GM18507 (cell line): ENCODE measurements at places on chromosomes 1 and 21.

DNA sequence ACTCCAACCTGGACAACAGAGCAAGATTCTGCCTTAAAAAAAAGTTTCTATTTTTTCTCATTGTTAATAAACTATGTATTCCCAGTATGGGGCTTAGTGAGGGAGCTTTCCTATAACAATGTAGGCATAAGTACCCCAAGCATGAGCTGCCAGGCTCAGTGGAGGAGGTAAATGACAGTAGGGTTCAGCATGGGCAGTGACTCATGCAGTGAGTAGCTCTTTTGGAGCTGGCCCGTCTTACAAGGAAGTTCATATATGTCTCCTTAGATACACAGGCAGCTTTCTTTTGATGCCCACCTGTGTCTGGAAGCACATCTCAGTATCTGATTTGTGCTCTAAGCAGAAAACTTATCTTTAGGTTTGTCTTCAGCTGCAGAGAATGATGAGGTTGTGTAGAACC, 57.9 kb downstream of the ZNF678 start:
- DNase-seq: no peak

GRCh38 chr21:39066829-39067780, 116.1 kb downstream of the PSMG1 start:
- no peak for DNase-seq

DNA sequence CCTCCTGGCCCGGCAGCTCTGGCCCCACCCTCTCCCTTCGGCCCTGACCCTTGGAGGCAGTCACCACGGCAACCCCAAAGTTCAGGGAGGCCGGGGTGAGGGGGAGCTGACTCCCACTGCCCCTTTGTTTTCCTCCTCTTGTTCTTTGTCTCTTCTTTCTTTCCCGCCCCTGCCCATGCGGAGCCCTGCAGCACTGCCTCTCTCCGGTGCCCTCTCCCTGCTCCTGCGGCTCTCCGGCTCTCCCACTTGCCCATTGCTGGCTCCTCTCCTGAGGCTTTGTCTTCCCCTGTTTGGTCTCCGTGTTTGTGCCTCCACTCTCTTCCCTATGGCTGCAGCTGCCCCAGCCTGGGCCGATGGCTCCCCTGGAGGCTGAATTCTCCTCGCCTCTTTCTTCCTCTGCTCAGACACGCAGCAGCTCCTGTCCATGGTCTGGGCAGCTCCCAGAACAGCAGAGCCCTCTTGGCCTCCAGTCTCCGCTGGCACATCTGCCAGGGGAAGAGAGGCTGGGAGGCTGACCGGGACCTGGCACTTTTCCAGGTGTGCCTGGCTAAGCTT, 5.8 kb downstream of the CELSR2 start:
- DNase-seq: no peak

DNA sequence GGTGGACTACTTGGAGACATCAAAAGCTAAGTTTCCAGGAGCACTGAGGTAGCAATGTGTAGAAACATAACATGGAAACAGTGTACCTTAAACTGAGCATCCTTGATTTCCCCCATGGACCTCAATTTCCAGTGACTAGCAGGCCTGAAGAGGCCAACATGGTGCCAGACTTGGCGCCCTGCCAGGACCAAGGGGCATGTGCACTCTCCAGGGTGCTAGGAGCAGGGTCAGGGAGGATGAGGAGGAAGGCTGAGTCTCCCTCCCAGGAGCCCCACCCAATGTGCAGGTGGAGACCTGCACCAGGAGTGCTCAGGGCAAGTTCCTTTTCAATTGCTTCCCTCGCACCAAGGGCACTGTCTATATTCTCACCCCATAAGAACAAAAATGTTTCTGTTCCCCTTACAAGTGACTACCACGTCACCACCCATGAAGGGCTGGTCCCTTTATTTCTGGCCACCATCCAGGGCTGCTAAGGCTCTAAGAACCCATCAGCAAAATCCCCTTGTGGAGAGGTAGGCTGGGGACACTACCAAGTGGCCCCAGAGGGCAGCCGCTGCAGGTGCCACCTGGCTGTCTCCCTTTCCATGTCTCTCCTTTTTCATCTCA, 39.2 kb downstream of the MX1 start:
- DNase-seq: no peak

DNA sequence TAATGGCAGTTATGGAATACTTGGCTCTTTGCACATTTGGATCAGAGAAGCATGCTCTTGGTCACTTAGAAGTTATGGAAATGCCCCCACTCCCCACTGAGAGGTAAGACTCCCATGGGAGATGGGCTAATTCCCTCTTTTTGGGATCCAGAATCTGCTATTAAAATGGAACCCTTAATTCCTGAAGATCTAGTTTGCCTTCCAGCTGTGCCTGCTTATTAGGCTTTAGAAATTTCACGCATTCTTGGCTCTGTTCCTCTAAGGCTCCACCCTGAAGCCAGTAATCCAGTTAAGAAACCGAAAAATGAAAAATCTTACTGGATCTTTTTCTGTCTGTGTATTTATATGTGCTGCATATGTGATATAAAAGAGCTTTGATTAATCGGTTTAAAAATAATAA, 76.7 kb downstream of the USH2A start:
- no peak for DNase-seq

DNA sequence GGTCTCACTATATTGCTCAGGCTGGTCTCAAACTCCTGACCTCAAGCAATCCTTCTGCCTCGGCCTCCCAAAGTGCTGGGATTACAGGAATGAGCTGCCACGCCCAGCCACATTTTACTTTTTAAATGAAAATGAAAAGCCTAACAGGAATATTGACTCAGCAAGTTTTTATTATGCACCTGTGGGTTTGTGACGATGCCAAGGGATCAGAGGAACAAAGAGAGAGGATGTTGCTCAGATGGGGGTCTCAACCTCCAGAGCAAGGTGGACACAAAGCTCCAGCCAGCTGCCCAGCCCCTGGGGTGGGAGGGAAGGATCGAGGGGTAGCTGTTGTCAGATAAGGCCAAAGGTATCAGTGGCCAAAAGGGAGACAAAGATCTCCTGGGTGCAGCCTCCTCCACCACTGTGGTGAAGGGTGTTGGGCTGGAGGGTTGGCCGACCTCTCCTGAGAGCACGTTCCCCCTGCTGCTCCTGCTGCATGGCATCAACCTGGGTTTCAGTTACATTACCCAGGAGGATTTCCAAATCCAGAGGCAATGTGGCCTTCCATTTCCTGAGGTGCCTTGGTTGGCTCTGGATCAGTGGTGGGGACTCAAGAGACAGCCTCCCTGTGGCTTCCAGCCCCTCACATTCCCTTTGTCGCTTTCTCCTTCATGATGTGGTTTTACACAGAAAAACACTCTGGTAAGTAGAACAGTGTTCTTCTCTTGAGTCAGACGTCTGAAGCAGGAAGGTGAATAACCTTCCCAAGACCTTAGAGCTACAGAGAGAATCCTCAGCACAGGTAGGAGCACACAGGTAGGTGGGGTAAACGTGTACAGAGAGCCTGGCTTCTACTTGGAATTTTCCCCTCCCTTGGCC, 34.2 kb downstream of the ZNF496 start:
- DNase-seq: no peak

- DNase-seq: no peak
Observed at GRCh38 chr1:226491093-226491850, 57.3 kb upstream of the STUM start.

DNA sequence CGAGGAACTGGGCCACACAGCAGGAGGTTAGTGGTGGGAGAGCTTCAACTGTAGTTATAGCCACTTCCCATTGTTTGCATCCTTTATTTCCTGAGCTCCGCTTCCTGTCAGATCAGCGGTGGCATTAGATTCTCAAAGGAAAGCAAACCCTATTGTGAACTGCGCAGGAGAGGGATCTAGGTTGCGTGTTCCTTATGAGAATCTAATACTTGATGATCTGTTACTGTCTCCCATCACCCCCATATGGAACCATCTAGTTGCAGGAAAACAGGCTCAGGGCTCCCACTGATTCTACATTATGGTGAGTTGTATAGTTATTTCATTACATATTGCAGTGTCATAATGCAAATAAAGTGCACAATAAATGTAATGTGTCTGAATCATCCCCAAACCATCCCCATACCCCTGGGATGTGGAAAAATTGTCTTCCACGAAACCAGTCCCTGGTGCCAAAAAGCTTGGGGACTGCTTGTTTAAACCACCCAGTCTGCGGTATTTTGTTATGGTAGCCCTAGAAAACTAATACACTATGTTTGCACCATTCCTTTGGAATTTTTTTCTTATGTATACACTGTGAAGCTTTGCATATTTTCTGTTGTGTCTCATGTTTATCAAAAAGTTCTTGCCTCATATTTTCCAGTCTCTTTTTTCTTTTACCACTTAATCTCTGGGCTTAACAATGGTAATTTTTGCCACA, 136.6 kb upstream of the IVNS1ABP start:
- DNase-seq: no peak

GRCh38 chr1:84712276-84712874, 22.1 kb upstream of the SSX2IP start:
- DNase-seq: no peak

GRCh38 chr1:7225711-7226505, 440.7 kb downstream of the CAMTA1 start:
- DNase-seq: no peak

- no peak for DNase-seq
Observed at GRCh38 chr1:98371764-98372163, 289.8 kb upstream of the SNX7 start.

DNA sequence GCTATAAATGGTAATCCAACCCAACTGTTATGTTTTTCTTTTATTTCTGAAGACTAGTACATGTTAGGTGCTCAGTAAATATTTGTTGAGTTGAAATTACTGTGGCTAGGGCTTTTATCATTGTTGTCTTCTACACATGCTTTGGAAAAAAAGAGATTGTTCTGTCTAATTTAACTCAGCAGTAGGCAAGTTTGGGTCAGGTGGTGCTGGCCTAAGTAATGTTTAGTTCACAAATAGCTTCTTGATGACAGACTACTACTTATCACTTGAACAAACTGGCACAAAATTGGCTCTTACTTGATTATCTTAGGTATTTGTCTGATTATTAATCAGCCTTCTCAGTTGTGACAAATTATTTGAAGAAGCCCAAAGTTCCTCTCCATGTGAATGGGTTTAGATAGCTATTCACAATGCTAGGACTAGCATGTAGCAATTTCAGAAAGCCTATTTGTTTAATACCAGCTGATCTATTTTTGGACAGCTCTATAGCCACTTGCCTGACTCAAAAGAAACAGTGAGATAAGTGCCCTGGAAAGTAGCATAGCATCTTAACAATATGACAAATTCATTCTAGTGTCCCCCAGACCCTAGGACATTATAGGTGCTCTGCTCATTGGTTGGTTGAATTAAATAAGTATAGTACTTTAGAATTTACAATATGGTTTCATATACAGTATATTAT, 32.6 kb downstream of the TMEM200B start:
- DNase-seq: no peak

DNA sequence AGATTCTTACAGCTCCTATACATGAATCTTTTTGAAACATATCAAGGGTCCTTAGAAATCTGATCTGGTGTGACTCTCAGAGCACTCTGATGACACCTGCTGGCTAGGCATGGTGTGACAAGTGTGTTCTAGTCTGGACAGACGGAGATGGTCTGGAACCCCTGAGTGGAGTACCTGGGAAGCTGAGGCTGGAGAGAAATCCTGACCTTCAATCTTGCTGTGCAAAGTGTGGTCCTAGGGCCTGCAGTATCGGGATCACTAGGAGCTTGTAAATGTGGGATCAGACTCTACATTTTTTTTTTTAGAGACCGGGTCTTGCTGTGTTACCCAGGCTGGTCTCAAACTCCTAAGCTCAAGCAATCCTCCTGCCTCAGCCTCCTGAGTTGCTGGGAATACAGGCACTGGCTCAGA, 78.6 kb upstream of the SOD1 start:
- DNase-seq: no peak

- no peak for DNase-seq
Observed at GRCh38 chr1:51715369-51715768, 98.5 kb downstream of the OSBPL9 start.

DNA sequence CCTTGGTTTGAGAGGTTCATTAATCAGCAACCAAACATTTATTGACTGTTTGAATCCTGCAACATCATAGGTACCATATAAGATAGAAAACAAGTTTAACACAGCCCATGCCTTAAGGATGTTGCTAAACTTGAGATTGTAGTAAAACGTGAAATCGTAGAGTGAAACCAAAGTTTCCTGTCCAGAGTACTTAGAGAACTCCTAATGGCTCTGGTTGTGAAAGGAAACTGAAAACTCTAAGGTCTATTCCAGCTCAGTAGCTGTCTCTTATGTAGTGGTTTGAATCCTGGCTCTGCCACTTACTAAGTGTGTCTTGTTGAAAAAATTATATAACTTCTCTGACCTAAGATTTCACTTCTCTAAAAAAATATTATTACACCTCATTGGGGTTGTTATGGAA, 310.9 kb downstream of the NTNG1 start:
- DNase-seq: no peak

DNA sequence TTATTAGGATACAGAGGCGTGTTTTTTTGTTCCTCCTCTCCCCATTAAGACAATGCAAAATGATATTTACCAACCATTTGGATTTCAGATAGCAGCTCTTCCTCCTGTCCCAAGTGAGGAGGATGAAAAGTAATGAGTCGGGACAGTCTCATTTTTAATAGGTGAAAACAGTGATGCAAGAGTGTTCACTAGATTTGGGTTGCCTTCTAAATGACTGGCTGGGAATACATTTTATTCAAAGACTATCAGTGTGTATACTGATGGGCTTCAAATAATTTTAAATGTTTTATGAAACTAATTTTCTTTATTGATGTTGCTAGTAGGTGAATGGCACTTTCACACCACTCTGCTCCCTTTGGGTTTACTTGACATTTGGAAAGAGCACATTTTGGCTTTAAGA, 2.1 kb downstream of the RCOR3 start:
- DNase-seq: no peak

GRCh38 chr1:20733360-20733975, 965 bp upstream of the SH2D5 start:
- no peak for DNase-seq

DNA sequence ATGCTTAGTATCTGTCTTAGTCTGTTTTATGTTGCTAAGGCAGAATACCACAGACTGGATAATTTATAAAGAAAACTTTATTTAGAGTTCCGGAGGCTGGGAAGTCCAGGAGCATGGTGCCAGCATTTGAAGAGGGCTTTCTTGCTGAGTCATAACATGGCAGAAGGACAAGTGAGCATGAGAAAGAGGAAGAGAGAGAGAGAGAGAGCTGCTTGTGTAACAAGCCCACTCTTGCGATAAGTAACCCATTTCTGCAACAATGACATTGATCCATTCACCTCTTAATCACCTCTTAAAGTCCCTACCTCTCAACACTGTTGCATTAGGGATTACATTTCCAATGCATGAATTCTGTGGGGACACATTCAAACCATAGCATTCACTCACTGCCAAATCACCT, 11.7 kb upstream of the MYOCOS start:
- DNase-seq: no peak

DNA sequence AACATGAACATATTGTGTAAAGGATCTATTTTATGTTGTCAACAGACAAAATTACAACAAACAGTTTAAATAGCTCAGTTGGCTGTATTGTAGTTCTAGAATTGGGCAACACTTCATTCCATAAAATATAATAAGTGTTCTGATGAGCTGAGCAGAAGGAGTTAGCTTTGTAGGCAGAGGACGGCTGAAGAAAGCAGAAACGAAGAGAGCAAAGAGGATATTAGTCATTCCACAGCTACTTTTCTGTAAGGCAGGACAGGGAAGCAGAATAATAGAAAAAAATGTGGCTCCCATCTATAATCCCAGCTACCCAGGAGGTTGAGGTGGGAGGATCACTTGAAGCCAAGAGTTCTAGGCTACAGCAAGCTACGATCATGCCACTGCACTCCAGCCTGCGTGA, 20.2 kb upstream of the IVNS1ABP start:
- DNase-seq: no peak

GRCh38 chr1:111148376-111148881, 8.4 kb downstream of the CEPT1 start:
- no peak for DNase-seq

GRCh38 chr1:25879675-25880074, 4.2 kb upstream of the PAQR7 start:
- DNase-seq: no peak

- no peak for DNase-seq
Observed at GRCh38 chr1:112312879-112313278, 83.1 kb upstream of the CTTNBP2NL start.
